ENCODE measurements at places on chromosomes 2 and 18. TPM values are rescaled to one million over a fixed set of nuclear protein-coding genes. Genes with fewer than 3 reads are reported as not detected.

GRCh38 chr2:120876526-120877280 lies 141.0 kb downstream of the GLI2 start:
- no peak for DNase-seq

DNA sequence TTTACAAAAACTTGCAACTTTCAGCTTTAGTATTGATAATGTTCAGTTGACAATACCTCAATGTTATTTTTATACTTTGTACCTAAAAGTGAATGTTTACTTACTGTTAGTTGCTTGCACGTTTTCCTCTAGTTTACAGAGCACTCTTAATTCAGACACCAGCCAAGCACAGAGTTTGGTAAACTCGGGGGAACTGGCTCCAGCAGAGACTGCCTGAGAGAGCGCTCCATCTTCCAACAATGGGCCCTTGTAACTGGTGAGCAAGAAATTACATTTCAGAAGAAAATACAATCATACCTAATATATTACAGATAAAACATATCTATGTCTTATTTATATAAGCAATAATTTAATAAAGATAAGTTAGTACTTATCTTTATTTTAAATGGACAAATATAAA lies 3.7 kb downstream of the FAM98A start:
- DNase-seq = no peak

- no peak for DNase-seq
Observed at GRCh38 chr18:3283253-3283863, 21.4 kb downstream of the MYL12B start.

- no peak for DNase-seq
Observed at GRCh38 chr2:15730545-15731212, 139.0 kb downstream of the DDX1 start.

- DNase-seq = no peak
Observed at GRCh38 chr2:171541202-171541887, 19.1 kb downstream of the CYBRD1 start.

- DNase-seq = no peak
Observed at GRCh38 chr18:75211953-75212750, 1.6 kb downstream of the TSHZ1 start.

GRCh38 chr2:108074946-108075345 lies 88.6 kb downstream of the SLC5A7 start:
- no peak for DNase-seq

GRCh38 chr2:120109186-120110061 lies 96.5 kb downstream of the EPB41L5 start:
- DNase-seq = no peak

- no peak for DNase-seq
Observed at GRCh38 chr2:44902217-44903137, 39.0 kb upstream of the SIX3 start.

DNA sequence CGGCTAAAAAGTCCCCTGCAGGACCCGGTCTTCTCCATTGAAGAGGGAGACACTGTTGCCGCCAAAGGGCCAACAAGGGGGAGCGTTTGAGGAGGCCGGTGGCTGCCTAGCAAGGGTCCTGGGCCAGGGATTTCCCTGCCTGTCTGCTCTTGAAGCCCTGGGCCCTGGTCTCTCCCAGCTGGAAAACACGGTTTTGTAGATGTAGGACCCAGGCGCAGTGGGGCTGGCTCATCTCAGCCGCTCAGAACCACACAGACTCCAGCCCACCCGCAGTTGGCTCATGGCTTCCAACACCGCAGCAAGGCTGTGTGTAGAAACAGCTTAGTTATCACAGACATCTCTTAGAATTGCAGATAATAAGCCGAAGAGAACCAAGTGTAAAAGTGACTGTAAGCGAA lies 57.1 kb upstream of the TWIST2 start:
- no peak for DNase-seq

DNA sequence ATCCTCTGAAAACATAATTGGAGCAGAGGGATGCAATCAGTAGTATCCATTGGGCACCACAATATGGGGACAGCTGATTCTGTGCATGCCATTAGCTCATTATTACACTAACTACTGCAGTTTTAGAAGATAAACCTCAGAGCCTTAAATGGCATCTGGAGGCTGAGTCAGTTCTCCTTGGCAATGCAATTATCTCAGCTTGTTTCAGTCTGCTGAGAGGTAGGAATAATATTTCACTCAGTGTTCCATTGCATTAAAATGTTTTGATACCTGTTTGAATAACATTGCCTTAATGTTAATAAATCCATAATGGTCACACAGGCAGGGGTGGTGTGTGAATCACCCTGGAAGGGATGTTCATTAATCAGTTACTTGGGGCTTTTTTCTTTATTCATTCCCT lies 309.6 kb downstream of the LRRTM1 start:
- DNase-seq = no peak

GRCh38 chr18:79523736-79524180 lies 128.0 kb downstream of the NFATC1 start:
- peak; percentile 71 for DNase-seq

- DNase-seq = no peak
Observed at GRCh38 chr2:153819074-153819473, 52.6 kb upstream of the GALNT13 start.

- DNase-seq = no peak
Observed at GRCh38 chr18:46939337-46939963, 22.0 kb downstream of the KATNAL2 start.

GRCh38 chr2:19127616-19128015 lies 230.8 kb downstream of the OSR1 start:
- DNase-seq = no peak

DNA sequence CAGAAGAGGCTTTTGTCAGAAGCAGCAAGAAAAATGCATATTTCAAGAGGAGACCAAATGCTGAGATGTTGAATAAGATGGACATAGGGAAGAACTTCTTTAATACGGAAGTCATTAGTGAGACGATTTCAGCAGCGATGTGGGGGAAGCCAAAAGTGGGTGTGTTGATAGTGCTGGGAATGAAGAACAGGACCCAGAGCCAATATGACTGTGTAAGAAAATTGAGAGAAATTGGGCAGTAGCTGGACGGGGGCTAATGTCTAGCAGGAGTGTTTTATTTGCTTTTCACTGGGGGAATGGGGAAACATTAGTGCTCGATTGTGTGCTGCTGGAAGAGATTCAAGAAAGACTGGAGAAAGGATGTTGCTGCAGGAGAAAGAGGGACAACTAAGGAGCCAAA lies 788.7 kb upstream of the KLHL29 start:
- DNase-seq = no peak

- DNase-seq = no peak
Observed at GRCh38 chr2:32622570-32623310, 5.1 kb upstream of the TTC27 start.

DNA sequence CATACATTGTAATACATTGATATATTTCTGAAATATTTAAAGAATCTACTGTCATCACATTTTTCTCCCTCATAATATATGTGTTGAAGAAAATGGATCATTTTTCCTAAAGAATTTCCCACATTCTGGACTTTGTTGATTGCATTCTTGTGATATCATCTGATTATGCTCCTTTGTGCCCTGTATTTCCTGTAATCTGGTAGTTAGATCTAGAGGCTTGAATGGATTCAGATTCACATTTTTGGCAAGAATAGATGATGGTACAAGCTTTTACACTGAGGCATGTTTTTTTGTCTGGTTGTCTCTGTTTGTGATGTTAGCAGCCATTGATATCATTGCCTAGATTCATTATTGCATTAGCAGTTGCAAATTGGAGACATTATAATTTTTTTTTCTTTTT lies 13.4 kb downstream of the UBXN2A start:
- DNase-seq = no peak

DNA sequence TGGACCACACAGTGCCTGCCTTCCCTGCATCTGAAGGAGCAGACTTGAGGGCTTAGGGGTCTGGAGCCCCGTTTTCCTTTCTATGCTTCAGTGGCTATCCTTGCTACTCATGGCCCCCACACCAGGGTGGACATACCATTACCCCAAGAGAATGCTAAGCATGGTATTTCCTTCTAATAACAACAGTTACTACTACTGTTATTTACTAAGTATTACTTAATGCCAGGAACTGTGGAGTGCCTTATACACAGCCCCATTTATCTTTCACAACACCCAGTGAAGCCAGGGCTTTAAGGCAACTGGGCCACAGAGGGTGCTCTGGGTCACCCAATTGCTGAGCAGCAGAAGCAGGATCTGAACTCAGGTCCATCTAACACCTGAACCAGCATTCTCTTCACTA lies 5.8 kb upstream of the PAX8 start:
- no peak for DNase-seq

DNA sequence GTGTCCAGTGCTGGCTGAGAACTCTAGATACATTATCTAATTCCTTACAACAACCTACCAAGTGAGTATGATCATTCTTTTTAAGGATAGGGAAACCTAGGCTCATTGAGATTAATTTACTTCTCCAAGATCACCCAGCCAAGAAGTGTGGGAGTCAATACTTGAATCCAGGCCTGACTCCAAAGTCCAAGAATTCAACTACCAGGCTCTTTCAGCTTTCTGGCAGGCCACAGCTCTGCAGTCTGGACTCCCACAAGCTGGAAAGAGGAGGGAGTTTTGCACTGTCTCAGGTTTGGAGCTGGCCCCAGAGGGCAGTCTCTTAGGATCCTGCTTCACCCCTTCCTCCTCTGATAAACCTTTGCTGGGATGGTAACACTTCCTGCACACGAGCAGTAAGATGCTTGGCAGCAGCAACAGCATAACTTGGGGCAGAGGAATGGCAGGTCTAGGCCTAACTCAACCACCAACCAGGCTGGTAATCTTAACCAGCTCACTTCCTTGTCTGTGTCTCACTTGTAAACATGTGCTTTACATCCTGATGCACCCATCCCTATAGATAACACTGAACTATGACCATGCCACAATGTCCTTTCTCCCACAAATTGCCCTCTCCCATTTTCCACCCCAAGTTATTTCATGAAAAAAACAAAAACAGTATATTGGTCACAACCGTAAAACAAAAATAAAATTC lies 111.1 kb upstream of the ACAA2 start:
- no peak for DNase-seq

The LRATD1 gene
- total RNA-seq = 0.05 TPM

The LDLRAD4 gene
- total RNA-seq = 17.5 TPM

The ACMSD gene
- not detected for total RNA-seq

The MC4R gene
- total RNA-seq = not detected

The LYPD6 gene
- total RNA-seq = not detected

The PCARE gene
- total RNA-seq = not detected

The SP140 gene
- 38.4 TPM for total RNA-seq

The SERPINB7 gene
- total RNA-seq = not detected

The CHRND gene
- total RNA-seq = not detected

The ALPP gene
- total RNA-seq = not detected

The TUBA3E gene
- total RNA-seq = not detected

The SFTPB gene
- 5.0 TPM for total RNA-seq
